Muscle of back (tissue), 13 donors: ENCODE measurements at places on chromosomes 5 and 9.

DNA sequence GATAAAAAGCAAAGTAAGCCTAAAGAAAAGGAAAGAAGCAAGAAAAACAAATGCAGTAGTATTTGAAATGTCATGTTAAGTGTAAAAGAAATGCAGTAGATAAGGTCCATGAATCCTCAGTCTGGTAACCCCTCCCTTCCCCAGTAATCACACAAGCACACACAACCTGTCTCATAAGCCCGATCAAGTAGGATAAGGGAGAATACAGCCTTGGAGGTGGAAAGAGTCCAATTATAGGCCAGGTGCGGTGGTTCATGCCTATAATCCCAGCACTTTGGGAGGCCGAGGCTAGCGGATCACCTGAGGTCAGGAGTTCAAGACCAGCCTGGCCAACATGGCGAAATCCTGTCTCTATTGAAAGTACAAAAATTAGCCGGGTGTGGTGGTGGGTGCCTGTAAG lies 117.9 kb downstream of the GADD45G start:
- DNase-seq = no peak

- no peak for DNase-seq
These were observed 1218.2 kb downstream of the FOXD4L5 start for GRCh38 chr9:64066736-64067368.

DNA sequence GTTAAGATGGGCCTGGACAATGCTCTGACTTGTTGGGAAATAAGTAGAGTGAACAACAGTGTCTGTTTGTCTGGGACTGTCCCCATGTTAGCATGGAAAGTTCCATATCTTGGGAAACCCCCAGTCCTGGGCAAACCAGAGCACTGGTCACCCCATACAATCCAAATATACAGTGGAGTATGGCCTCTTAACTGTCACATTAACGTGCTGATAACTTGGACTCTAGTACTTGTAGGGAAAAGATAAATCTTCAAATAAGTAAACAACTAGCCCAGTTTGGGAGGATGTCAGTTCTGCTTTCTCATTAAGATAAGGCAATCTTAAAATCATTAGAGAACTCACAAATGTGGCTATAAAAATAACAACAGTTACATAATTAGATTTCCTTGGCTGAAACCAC lies 47.6 kb upstream of the JAK2 start:
- no peak for DNase-seq

DNA sequence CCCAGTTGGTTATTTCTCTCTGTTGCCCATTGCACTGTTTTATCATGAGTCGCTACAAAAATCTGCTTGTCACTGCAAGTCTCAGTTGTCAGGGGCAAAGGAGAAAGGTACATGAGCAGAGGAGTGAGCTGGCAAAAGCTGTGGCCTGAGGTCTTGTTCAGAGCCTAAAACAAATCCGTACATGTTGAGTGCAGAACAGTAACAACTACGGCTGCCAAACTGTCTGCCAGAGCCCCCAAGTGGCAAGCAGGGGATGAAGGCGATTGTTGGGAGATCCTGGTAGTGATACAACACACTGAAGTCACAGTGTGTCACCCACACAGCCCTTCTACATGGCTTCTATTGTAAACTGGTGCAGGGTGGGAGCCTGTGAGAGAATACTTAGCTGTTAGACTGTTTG lies 50.9 kb downstream of the BRINP1 start:
- no peak for DNase-seq

- peak; percentile 84 for DNase-seq
These were observed 621 bp downstream of the FYB1 start for GRCh38 chr5:39218482-39219402.

- DNase-seq = no peak
These were observed 289.9 kb downstream of the KCTD16 start for GRCh38 chr5:144460600-144460999.

GRCh38 chr5:172540099-172540870 lies 86.0 kb upstream of the SH3PXD2B start:
- no peak for DNase-seq

DNA sequence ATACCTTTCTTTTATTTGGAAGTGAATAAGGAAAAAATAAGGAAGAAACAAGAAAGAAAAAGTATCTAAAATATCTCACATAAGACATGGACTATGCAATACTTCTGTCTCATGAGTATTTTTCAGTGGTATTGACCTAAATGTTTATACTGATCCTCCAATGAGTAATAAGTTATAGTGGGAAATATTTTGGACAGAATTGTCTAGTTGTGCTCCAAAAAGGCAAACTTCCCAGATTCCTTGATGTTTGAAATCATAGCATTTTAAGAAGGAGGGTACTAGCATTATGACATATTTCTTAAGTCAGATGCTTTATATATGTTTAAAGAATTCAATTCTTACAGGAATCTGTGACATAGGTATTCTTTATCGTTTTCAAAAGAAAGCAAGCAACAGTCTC lies 34.5 kb upstream of the BASP1 start:
- peak; percentile 78 for DNase-seq

DNA sequence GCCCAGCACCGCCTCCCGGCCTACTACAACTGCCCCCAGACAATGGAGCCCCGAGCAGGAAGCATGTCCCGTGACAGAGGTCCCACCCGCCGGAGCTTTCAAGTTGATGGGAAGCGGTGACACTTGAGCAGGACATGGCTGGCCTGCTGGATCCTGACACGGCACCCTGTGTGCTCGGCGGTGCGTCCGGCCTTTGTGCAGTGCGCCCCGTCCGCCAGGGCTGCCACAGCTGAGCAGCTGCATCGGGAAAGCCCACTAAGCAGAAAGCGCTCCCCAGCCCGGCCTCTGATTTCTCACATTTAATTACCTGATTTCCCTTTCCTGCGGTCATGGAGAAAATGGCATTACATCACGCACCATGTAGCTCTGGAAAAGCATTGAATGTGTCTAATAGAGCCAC lies 611.9 kb downstream of the IRX1 start:
- no peak for DNase-seq

- DNase-seq = no peak
These were observed 14.0 kb upstream of the JAK2 start for GRCh38 chr9:4970970-4971641.

DNA sequence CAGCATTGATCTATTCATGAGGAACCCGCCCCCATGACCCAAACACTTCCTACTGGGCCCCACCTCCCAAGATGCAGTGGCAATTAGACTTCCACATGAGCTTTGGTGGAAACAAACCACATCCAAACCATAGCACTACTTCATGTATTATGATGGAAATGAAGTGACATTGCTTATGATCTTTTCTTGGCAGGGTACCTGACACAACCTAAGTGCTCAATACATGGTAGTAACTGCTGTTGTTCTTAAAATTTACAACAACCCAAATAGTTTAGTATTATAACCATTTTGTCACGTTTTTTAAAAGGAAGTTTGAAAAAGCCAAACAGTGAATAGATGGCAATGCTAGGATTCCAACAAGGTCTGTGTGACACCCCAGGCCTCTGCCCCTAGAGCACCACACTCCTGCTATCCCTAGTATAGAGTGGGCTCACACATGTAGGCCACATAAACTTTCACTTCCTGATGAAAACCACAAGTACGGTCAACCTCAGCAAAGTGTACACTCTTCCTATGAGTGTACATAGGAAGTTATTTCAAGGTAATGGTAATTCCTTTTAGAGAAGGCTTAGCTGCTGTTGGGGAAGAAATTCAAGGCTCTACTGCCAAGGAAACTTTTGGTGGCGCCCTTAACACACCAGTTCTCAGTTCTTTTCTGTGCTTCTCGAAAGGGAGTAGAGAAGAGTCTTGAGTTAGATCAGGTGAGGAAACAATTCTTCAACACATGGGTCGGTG lies 97.6 kb downstream of the ARSB start:
- DNase-seq = no peak

DNA sequence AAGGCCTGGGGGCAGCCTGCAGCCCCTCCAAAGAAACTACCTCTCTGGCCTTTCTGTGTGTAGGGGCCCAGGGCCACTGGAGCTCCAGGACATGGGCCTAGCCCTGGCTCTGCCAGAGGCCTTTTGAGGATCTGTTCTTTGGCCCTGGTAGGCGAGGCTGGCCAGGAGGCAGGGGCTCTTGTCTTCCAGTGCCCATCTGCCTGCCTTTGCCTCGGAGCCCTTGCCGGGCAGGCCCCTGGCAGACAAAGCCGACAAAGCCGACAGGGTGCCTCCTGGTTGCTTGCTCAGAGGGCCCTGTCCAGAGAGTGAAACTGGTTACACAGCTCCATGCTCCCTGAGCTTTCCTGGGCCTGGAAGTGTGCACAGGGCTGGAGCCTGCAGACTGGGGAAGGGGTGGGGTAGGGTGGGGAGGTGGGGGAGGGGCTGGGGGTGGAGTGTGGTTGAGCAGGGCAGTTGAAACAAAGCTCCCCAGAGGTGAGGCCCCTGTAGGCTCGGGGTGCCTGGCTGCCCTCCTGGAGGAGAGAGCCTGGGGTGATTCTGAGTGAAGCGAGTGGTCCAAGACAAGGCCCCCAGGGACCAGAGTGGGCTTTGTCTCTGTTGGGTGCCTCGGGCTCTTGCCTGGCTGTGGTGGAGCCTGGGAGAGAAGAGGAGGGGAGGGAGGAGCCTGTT lies 29.3 kb downstream of the PTPA start:
- DNase-seq = no peak

- DNase-seq = no peak
These were observed 104.1 kb downstream of the TTLL11 start for GRCh38 chr9:121989010-121989409.

GRCh38 chr5:37857696-37858095 lies 17.9 kb upstream of the GDNF start:
- no peak for DNase-seq
